CD4-positive, alpha-beta T cell treated with Interleukin-4 for 4 hours (primary cell): ENCODE measurements at places on chromosomes 16 and 17.

GRCh38 chr17:71495420-71495819 is 625.4 kb upstream of the SOX9 start:
- no peak for DNase-seq

DNA sequence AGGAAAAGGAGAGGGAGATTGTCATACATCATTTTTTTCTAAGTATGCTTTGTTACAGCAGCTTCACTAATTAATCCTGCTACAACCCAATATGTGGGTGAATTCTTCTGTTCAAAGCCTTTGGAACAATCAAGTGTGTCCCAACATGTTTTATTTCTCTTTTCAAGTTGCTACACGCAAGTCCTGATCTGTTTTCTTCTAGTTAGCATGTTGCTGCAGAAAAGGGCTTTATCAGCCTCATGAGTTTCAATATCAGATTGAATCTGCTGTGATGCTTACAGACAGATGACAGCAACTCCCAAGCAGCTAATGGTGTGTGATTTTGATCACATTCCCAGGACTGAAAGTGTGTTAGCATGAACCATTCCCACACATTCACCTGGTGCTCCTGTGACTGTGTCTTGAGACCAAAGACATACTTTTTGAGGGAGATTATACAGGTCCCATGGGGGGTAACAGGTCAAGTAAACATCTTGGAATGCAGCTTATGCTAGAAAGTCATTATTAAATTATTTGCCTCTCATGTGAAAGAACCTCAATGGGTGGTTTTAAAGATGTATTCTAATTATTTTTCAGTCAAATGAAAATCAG is 96.9 kb upstream of the KCNJ16 start:
- DNase-seq = no peak

- DNase-seq = no peak
Measured at GRCh38 chr17:82802075-82802780, 37.6 kb downstream of the ZNF750 start.

- DNase-seq = no peak
Measured at GRCh38 chr17:74380086-74380958, 13.0 kb downstream of the GPR142 start.

GRCh38 chr16:50933262-50933661 is 191.4 kb downstream of the CYLD start:
- no peak for DNase-seq

GRCh38 chr16:10964891-10965326 is 20.5 kb downstream of the CLEC16A start:
- DNase-seq = peak; percentile 87

DNA sequence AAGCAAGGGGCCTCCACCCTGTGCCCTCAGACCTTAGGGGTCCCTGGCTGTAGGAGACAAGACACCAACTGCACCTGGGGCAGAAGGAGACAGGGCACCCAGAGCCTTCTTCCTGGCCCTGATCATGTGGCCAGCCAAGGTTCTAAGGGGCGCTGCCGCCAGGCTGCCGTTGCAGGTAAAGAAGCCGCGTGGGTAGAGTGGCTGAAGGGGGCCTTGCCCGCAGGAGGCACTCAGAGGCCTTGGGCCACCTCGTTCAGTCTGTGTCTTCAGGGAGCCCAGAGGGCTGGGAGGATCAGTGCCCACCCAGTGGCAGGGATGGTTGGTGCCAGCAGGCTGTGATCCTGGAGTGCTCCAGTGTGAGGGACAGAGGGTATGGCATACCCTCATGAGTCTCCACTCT is 1.6 kb upstream of the AATK start:
- DNase-seq = no peak

- no peak for DNase-seq
Measured at GRCh38 chr17:34254651-34255380, at the start of gene CCL2. TSS of gene CCL2 (plus strand) at chr17:34255285. CDS start at chr17:34255350, 65 bp downstream.

DNA sequence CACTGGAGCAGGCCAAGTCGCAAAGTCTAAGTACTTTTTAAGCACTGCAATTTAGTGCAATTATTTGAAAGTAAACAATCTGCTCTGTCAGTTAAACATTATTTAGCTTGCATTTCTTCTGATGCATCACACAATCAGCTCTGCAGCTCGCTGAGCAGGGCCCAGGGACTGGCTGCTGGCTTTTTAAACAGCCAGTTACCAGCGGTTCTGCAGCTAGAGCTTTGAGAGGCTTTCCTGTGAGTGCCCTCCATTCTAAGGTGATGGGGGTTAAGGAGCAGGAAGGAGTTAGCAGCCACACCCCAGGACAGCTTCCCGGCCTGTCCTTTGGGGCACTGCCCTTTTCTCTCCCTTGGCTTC is 154.3 kb downstream of the SALL1 start:
- DNase-seq = no peak

GRCh38 chr16:58449768-58450167 is 50.2 kb upstream of the NDRG4 start:
- no peak for DNase-seq
